ENCODE measurements at places on chromosomes 4 and X.

DNA sequence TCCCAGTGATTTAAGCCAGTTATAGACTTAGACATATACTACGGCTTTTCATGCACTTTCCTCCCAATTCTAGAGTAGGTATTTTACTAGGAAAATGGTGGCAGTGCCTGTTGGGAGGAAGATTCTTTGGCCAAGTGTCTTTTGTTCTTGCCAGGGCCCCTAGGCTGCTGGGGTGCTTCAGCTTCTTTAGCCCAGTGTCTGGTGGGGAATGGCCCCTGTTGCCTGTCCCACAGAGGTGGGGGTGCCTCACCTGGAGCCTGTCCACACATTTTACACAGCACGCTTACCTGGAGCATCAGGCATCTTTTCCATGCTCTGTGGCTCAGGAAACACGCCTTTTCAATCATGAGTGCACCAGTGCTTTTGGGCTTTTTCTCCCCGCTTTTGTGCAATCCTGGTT is 33.2 kb upstream of the MSANTD1 start:
- peaks cover 67% of the 10 kb centered on the region for H3K36me3 ChIP-seq
- no peak overlapping the region for H3K4me3 ChIP-seq
- no peak for DNase-seq
- H3K4me1 ChIP-seq, result no peaks in the 10 kb centered on the region
- H3K27me3 ChIP-seq, result no peaks in the 10 kb centered on the region
- no peak overlapping the region for H3K27ac ChIP-seq

DNA sequence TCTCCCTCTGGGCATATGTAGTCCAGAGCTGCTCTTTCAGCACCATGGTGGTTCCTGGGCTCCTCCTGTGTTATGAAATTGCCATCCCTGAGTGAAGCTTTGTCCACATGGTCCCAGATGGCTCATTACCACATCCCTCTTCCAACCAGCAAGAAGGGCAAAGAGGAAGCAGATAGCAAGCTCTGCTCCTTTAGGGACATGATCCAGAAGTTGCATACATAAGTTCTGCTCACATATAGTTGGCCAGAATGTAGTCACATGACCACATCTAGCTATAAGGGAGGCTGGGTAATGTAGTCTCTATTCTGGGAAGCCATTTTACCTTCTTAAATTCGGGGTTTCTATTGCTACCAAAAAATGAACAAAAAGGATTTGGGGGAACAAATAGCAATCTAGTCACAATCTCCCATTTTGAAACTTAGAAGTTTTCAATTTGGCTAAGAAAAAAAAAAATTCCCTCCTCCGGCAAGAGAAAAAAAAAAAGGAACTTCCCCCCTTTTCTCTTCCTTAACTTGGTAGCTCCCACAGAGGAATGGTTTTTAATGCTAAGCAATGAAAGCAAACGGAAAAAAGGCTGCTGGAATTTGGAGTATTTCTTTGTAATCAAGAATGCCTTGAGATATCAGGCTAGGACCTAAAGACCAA is 88.2 kb upstream of the USP9X start:
- H3K27me3 ChIP-seq, result no peaks in the 10 kb centered on the region
- no peak overlapping the region for H3K4me3 ChIP-seq
- H3K36me3 ChIP-seq, result no peaks in the 10 kb centered on the region
- H3K27ac ChIP-seq, result no peak overlapping the region

DNA sequence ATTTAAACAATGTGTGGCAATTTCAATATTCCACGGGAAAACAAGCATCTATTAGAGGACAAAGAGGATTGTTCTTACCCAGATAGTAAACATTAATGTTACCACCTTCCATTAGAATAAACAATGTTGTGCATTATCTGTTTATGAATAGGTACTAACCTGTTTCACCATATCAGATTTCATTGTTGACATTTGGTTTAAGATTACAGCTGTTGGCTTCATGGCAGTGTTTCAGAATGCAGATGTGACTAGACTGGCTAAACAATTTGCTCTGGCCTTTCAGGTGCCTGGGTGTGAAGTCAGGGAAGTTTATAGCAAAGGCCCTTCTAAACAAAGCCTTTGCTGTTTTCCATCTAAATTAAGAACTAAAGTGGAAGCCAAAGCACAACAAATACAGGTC is 464.7 kb upstream of the FAM47C start:
- H3K27me3 ChIP-seq, result no peaks in the 10 kb centered on the region
- H3K27ac ChIP-seq, result no peak overlapping the region
- no peak for DNase-seq

DNA sequence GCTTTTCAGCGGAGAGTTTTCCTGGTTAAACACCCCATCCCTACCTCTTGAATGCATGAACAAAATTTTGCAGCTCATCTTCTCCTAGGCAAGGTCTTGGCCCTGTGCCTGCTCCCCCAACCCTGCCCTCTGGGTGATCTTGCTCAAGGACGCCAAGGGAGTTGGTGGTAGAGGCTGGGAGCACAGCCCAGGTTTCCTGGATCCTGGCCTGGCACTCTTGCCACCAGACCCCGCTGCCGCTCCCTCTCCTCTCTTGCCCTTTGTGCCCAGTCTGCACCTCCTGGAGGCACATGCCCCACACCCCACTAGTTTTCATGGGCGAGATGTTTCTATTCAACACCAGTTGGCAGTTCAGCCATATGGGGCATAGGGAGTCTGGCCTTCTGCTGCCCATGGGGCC is 37.3 kb downstream of the TSC22D3 start:
- no peaks in the 10 kb centered on the region for H3K27me3 ChIP-seq
- H3K27ac ChIP-seq, result peak overlapping the region; percentile 93

GRCh38 chrX:124475358-124475757 is 129.0 kb downstream of the SH2D1A start:
- H3K4me3 ChIP-seq, result no peak overlapping the region
- H3K27ac ChIP-seq, result no peak overlapping the region
- no peaks in the 10 kb centered on the region for H3K27me3 ChIP-seq
- no peaks in the 10 kb centered on the region for H3K36me3 ChIP-seq
- no peak for DNase-seq

DNA sequence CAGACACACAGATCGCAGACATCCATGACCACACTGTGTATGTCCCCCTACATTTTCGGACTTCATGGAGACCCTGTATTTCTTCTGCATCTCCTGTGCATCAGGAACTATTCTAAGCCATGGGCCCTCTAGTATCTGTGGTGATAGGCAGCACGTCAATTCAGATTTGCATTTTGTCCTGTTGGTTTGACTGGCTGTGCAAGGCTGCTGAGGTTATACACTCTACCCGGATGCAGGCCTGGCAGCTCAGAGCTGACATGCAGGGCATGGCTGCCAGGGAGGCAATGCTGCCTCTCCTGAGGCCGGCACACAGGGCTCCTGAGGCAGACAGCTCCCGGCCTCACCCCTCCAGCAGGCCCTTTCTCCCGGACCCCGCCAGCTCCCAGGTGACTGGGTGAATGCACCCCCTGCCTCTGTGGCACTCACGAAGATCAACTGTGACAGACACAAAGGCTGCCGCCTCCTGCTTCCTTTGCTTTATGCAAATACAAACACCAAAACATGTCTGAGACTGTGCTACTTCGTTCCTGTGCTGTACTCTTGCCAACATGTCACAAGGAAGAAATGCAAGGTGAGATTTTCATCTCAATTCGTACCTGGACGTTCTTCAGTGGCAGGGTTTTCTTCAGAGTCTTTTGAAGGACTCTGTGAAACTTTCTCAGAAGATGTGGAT is 51.0 kb downstream of the NSG1 start:
- no peak for DNase-seq
- no peaks in the 10 kb centered on the region for H3K27me3 ChIP-seq
- no peak overlapping the region for H3K4me3 ChIP-seq
- no peaks in the 10 kb centered on the region for H3K4me1 ChIP-seq
- peaks cover 17% of the 10 kb centered on the region for H3K36me3 ChIP-seq
- no peak overlapping the region for H3K27ac ChIP-seq

GRCh38 chr4:188130355-188130754 is 8.9 kb upstream of the TRIML1 start:
- no peaks in the 10 kb centered on the region for H3K36me3 ChIP-seq
- no peak for DNase-seq
- H3K27ac ChIP-seq, result no peak overlapping the region
- no peak overlapping the region for H3K4me3 ChIP-seq
- H3K4me1 ChIP-seq, result no peaks in the 10 kb centered on the region

DNA sequence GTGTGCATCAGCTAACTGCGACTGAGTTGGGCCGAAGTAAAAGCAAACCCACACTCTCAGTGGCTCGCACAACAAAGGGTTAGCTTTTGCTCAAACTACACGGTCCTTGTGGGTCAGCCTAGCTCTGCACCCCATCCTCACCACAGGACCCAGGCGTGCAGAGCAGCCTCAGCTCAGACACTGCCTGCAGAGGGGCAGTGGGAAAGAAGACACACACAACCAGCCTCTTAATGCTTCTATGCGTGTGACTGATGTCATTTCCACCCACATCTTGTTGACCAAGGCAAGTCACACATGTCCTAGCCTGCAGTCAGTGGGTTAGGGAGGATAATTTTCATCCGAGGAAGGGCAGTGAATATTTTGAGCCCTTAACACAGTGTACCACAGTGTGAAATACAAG is 40.5 kb downstream of the HMGB2 start:
- DNase-seq, result no peak
- H3K27me3 ChIP-seq, result no peaks in the 10 kb centered on the region
- no peak overlapping the region for H3K4me3 ChIP-seq
- H3K27ac ChIP-seq, result no peak overlapping the region
- no peaks in the 10 kb centered on the region for H3K36me3 ChIP-seq

DNA sequence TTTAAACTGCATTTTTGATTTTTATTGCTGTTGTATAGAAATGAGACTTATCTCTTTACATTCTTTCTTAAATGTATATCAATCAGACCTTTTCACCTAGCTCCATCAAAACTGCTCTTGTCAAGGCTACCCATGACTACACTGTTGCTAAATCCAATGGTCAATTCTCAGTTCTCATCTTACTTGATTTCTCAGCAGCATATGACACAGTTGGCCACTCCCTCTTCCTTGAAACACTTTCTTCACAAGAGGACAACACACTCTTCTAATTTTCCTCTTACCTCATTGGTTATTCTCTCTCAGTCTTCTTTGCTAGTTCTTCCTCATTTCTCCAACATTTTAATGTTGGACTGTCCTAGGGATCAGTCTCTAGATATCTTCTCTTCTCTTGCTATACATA is 94.1 kb upstream of the CITED1 start:
- no peaks in the 10 kb centered on the region for H3K4me1 ChIP-seq
- no peak overlapping the region for H3K27ac ChIP-seq
- no peaks in the 10 kb centered on the region for H3K36me3 ChIP-seq
- H3K27me3 ChIP-seq, result no peaks in the 10 kb centered on the region
- no peak for DNase-seq

DNA sequence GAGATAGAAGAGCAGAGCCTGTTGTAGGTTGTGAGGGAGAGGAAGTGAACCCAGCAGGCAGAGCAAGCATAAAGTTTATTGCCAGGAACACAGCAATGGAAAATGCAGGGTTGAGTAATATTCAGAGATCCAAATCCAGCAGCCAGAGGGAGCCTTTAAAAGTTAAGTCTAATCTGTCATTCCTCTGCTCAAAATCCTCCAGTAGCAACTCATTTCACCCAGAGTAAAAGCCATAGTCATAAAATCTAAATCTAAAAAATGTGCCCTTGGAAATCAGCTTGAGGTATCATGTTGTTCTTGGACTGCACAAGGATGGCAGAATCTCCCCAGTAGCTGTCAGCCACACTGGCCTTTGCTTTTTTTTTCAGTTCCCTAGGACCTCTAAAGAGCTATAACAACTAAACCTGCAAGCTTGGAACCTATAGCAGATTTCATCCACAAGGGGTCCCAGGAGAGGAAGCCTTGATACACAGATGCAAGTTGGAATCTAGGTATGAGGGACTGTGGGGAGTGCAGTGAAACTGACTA is 62.9 kb upstream of the FRAS1 start:
- H3K4me1 ChIP-seq, result no peaks in the 10 kb centered on the region
- H3K27me3 ChIP-seq, result no peaks in the 10 kb centered on the region
- H3K27ac ChIP-seq, result no peak overlapping the region

GRCh38 chrX:33357606-33358005 is 146.3 kb upstream of the DMD start:
- H3K36me3 ChIP-seq, result no peaks in the 10 kb centered on the region
- H3K27ac ChIP-seq, result no peak overlapping the region
- no peaks in the 10 kb centered on the region for H3K4me1 ChIP-seq

GRCh38 chr4:139875411-139875825 is 209.8 kb downstream of the MGST2 start:
- H3K36me3 ChIP-seq, result no peaks in the 10 kb centered on the region
- H3K4me3 ChIP-seq, result no peak overlapping the region
- no peak for DNase-seq
- H3K4me1 ChIP-seq, result no peaks in the 10 kb centered on the region
- no peaks in the 10 kb centered on the region for H3K27me3 ChIP-seq

- no peaks in the 10 kb centered on the region for H3K4me1 ChIP-seq
- H3K27me3 ChIP-seq, result no peaks in the 10 kb centered on the region
- no peak for DNase-seq
- H3K36me3 ChIP-seq, result no peaks in the 10 kb centered on the region
Observed at GRCh38 chr4:36374836-36375511, 93.6 kb downstream of the DTHD1 start.

DNA sequence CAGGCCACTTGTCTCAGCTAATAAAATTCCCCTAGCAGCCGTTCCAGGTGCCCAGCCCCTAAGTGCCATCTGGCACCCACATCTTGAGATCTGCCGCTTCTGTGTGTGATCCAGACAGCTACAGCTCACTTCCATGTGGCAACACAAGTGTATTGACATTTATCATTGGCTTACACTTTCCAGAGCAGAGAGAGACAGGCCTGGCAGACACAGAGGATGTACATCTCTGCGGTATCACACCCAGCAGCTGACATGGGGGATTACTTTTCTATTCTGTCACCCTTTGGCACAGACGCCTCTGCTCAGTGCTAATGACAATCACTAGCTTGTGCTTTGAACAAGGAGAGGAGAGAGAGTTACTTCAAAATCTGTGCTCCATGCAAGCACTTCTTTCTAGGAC is 195.9 kb downstream of the KDR start:
- H3K4me1 ChIP-seq, result no peaks in the 10 kb centered on the region
- no peak overlapping the region for H3K4me3 ChIP-seq
- DNase-seq, result no peak
- H3K36me3 ChIP-seq, result no peaks in the 10 kb centered on the region
- no peak overlapping the region for H3K27ac ChIP-seq

DNA sequence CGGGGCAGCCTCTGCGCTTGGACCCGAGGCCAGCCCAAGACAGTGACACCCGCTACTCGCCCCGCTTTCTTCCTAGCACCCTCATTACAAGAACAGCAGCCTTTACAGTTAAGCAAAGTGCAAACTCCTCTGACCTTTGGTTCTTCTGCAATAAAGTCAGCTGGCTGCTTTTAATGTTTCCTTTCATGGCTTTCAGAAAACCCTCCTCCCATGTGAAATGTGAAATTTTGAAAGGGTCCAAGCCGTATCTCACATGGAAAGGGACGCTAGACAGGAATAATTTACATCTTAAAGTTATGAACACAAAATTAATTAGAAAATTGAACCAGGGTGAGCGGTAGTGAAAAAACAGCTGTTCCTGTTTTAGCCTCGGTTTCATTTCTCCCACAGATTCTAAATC is 520.1 kb upstream of the FRG1 start:
- H3K4me3 ChIP-seq, result no peak overlapping the region
- no peaks in the 10 kb centered on the region for H3K36me3 ChIP-seq
- H3K27me3 ChIP-seq, result no peaks in the 10 kb centered on the region
- DNase-seq, result no peak
- no peaks in the 10 kb centered on the region for H3K4me1 ChIP-seq

All from ascending aorta (tissue), 2 donors.